T-helper 22 cell (primary cell): ENCODE measurements at places on chromosomes 11 and 22.

DNA sequence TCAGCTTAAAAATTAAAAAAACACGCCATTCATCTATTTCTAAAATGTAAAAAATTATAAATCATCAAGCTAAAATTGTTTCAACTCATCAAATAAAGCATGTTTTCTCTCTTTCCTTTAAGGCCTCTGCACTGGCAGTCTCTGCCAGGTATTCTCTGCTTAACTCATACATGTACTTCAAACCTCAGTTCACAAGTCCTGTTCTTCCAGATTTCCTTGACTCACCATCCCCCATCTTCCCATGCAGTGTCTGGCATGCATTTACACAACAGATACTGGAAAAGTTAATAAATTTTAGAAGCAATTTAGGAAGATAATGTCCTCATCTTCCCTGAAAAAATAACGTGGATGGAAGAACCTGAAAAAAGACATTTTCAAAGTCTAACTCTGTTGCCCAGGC lies 32.5 kb downstream of the CSTF3 start:
- no peak for DNase-seq

GRCh38 chr11:41018224-41018623 lies 441.2 kb downstream of the LRRC4C start:
- DNase-seq = no peak

DNA sequence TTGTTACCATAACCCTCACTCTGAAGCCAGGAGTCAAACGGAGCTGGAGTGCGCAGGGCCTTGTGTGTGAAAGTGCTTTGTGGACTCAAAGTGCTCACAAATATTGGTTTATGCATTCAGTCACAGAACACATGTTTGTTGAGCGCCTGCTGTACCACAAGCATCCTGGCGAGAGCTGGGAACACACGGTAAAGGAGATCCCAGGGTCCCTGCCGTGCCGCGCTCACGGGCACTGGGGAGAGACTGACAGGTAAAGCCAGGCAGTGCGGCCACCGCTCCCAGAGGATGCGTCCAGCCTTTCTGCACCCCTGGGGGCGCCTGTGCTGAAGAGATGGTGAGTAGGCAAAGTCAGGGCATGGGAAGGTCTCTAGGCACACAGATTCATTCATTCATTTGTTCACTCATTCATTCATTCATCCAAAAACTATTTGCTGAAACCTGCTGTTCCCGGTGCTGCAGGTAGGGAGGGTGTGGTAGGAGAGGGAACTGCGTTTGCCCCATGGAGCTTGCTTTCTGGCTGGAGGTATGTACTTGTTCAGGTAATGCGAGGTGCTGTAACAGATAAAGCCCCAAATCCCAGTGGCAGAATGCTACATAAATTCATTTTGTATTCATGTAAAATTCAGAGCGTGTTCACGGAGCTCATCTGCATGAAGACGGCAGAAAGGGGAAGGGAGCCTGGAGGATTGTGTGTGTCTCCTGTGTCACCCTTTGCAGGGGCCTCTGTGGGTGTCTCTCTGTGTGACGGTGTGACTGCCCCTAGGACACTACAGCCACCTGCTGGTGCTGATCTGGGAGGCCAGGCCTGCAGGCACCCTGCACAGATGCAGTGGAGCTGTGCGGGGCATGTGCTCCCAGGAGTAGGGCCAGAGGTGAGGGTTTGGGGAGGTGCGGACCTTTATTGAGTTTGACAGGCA lies 167.0 kb upstream of the B3GAT1 start:
- DNase-seq = no peak

DNA sequence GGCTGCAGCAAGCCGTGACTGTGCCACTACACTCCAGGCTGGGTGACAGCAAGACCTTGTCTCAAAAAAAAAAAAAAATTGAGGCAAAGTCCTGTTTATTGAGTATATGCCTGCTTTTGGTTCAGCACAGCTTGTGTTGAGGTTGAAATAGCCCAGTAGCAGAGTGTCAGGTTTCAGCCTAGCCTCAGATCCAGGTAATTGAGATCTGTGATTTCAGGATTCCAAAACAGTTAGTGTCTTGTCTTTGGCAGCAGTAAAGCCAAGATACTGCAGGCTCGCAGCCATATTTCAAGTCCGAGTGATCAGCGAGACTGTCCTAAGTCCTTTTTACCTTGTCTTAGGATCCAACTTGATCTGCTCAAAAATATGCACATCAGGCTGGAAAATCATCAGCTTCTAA lies 27.0 kb downstream of the CUL5 start:
- DNase-seq = no peak

GRCh38 chr22:37545703-37546436 lies 14.4 kb upstream of the CDC42EP1 start:
- DNase-seq = no peak

- no peak for DNase-seq
Measured at GRCh38 chr11:73240190-73240781, 22.2 kb downstream of the P2RY2 start.

DNA sequence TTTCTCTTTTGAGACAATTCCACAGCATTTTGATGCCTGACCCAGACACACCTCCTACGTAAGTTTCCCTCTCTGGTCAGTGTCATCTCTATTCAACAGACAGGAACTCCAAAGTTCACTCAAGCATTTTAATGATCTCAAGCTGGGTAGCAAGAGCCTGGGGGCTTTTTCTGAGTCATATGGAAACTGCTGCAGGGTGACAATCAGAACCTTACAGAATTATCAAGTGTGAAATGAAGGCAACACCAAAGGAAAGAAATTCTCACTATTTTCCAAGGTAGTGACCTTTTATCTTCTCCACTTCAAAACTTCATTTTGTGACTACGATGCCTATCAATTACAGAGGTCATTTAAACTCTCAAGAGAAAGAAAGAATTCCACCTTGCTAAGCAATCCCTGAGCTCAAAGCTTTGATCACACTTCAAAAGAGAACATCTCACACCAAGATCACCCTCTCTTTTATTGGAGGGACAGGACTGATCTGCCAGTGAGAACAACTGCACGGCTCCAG lies 229.0 kb upstream of the ZC3H12C start:
- DNase-seq = no peak

GRCh38 chr11:10526974-10527918 lies 13.7 kb downstream of the RNF141 start:
- DNase-seq = no peak

GRCh38 chr11:117997823-117998579 lies 11.8 kb downstream of the IL10RA start:
- no peak for DNase-seq

DNA sequence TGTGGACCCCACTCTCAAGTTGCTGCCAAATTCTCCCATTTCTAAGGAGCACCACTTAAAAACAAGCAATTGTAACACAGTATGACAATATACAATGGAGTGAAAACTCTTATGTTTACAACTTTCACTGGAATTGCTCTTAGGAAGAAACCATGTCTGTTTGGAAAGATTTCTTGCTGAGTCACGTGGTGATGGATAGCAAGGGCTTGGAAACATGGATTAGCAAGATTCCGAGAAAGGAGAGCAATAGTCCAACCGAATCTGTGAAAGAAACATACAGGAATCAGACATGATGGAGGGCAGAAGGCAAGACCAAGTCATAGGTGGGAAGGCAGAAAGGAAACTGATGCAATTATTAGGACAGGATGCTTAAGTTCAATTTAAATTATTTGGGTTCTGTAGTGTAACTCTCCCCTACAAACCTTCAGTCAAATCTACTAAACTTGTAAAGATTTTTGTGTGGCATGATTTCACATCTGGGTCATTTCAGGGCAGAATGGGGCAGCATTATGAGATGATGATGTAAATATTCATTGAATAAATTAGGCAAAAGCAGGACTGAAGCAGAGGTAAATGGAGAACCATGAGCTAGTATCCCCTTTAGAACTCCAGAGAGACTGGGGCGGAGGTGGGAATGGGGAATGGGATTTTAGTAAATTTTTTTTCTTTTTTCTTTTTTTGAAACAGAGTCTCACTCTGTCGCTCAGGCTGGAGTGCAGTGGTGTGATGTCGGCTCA lies 27.8 kb upstream of the THY1 start:
- no peak for DNase-seq
